ENCODE measurements at places on chromosomes 13 and 19. TPM values are rescaled to one million over a fixed set of nuclear protein-coding genes. Genes with fewer than 3 reads are reported as not detected.

DNA sequence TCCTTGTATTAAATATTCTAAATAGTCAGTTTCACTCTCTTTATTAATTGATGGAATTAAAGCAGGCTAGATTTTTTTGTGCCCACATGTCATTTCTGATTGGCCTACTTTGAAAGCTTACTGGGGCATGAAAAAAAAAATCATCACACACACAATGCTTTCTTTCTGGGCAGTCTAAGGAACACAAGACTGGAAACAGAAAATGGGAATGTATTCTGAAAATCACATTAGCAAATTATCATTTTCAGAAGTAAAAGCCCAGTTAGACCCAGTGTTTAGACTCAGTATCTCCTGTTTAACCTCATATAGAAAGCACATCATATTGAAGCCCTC, 339.4 kb downstream of the SPRY2 start:
- DNase-seq = no peak
- H3K4me3 ChIP-seq = no peak overlapping the region
- H3K27me3 ChIP-seq = no peaks in the 10 kb centered on the region
- no peaks in the 10 kb centered on the region for H3K4me1 ChIP-seq
- no peak overlapping the region for H3K27ac ChIP-seq

DNA sequence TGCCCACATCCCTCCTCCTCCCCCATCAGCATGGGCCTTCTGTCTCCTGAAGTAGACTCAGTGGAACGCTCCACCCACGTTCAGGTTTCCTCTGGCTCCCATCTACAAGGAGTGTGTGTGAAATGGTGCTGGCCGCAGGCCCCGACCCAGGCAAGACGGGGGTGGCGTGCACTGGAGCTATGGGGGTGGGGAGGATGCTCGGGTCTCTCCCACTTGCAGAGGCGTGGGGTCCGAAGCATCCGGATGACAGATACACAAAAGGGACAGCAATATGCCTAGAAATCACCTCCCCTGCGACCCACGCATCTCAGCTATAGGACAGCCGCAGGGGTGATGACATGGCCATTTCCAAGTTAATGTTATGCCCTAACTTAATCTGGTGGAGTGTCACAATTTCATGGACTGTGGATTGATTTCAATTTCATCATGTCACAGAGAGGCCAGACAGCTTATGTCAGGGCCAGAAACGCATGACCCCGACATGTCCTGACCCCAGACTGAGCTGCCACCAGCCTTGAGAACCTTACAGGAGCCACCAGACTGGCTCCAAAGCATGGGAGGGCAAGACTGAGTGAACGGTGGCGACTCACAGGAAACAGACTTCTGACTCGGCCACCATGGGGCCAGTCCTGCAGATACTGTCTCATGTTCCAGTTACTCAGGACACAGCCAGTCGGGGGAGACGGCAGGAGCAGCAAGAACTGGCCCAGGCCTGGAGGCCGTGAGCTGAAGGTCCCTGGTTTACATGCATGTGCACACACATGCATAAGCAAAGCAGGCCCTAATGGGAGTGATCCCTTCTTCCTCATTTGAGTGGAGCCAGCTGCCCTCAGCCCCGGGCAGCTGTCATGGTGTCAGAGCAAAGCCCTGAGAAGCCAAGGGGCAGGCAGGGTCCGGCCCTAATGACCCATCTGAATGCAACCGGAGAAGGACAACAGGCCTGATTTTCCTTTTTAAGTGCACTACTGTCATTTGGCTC, 82.2 kb downstream of the SLC7A1 start:
- no peaks in the 10 kb centered on the region for H3K36me3 ChIP-seq
- no peak overlapping the region for H3K4me3 ChIP-seq
- H3K27ac ChIP-seq = no peak overlapping the region
- H3K27me3 ChIP-seq = no peaks in the 10 kb centered on the region

DNA sequence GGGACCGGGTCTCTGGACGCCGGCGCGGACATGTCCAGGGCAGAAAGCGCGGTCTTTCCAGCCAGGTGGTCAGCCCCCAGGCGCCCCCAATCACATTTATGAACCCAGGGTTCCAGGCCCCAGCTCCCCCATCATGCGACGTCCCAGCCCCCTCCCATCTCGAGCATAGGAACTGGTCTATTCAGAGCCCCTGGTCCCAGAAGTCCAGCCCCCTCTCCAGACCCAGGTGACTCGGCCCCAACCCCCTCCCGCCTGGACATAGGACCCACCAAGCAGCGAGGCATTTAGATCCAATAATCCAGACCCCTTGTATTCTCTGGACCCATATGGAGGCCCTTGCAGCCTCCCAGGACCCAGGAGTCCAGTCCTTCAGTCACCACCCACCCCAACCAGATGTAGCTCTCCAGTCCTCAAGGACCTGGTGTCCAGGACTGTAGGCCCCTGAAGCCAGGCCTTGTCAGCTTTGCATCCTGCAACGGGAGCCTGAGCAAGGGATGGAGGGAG, 501 bp downstream of the APLP1 start:
- no peaks in the 10 kb centered on the region for H3K27me3 ChIP-seq
- H3K36me3 ChIP-seq = no peaks in the 10 kb centered on the region
- H3K4me1 ChIP-seq = peaks cover 7% of the 10 kb centered on the region
- H3K27ac ChIP-seq = no peak overlapping the region
- no peak for DNase-seq

DNA sequence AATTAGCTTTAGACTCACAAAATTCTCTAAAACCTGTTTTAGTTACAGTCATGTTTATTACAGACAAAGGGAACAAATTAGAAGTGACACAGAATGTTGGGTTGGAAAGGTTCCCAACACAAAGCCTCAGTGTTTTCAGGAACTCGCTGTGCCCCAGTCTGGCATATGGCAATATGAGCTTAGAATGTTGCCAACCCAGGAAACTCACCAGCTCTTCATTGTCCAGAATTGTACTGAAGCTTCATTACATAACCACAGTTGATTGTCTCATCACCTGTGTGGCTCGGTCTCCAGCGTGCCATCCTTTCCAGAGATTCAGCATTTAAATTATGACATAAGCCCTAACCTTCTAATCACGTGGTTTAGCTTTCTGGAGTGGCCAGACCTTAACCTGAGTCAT, 19.1 kb downstream of the ZNF264 start:
- no peaks in the 10 kb centered on the region for H3K4me1 ChIP-seq
- peaks cover 5% of the 10 kb centered on the region for H3K36me3 ChIP-seq
- no peak for DNase-seq
- H3K27me3 ChIP-seq = no peaks in the 10 kb centered on the region
- H3K27ac ChIP-seq = no peak overlapping the region
- H3K4me3 ChIP-seq = no peak overlapping the region

GRCh38 chr13:83995930-83996329, 113.7 kb upstream of the SLITRK1 start:
- H3K36me3 ChIP-seq = no peaks in the 10 kb centered on the region
- H3K27ac ChIP-seq = no peak overlapping the region
- peak overlapping the region; percentile 27 for H3K4me3 ChIP-seq
- no peaks in the 10 kb centered on the region for H3K4me1 ChIP-seq
- no peaks in the 10 kb centered on the region for H3K27me3 ChIP-seq
- peak; percentile 42 for DNase-seq

ZNF416 gene
- total RNA-seq = 8.7 TPM

Data from testis (tissue), 5 donors.